ENCODE measurements at places on chromosomes 6 and 20. TPM values are rescaled to one million over a fixed set of nuclear protein-coding genes. Genes with fewer than 3 reads are reported as not detected.

The MUCL3 gene
- not detected for total RNA-seq

DNA sequence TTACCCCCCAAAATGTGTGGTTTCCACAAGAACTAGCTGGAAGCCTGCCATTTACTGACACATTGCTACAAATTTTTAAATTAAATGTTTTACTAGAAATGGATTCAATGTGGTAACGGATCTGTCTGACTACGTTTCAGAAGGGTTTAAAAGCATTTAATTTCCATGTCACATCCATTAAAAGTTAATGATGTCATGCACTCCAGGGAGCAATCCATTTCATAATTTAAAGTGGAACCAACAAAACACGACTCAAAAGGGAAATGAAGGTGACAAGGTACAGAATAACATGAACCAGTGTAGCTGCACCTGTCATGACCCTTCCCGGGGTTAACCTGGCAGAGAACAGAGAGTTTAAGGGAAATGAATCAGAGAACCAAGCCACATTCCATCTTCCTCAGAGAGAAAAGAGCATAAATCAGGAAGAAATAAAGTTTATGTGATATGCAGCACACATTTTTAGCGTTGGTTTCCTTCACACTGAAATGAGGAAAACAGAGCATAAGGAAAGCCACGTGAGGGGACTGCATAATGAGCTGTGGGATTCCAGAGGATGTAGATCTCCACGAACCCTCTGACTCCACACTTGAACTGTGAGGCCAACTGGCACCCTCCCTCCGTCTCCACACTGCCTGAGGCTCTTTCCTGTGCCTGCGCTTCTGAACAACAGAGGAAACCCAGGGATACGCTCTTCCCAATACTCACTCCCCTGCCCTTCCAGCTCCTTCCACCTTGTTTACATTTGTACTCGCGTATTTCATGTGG lies 170.3 kb upstream of the AHI1 start:
- H3K4me3 ChIP-seq, result no peak overlapping the region
- DNase-seq, result no peak
- peaks cover 20% of the 10 kb centered on the region for H3K27me3 ChIP-seq
- H3K27ac ChIP-seq, result no peak overlapping the region
- H3K36me3 ChIP-seq, result no peaks in the 10 kb centered on the region

The LAMA2 gene
- total RNA-seq, result 3.4 TPM

The GDAP1L1 gene
- not detected for total RNA-seq

The RPP21 gene
- 34.1 TPM for total RNA-seq

The TMEM200A gene
- total RNA-seq, result 2.3 TPM

- H3K27ac ChIP-seq, result no peak overlapping the region
- H3K36me3 ChIP-seq, result no peaks in the 10 kb centered on the region
- no peak overlapping the region for H3K4me3 ChIP-seq
- DNase-seq, result no peak
- no peaks in the 10 kb centered on the region for H3K27me3 ChIP-seq
Observed at GRCh38 chr6:38459291-38459690, 180.4 kb downstream of the BTBD9 start.

DNA sequence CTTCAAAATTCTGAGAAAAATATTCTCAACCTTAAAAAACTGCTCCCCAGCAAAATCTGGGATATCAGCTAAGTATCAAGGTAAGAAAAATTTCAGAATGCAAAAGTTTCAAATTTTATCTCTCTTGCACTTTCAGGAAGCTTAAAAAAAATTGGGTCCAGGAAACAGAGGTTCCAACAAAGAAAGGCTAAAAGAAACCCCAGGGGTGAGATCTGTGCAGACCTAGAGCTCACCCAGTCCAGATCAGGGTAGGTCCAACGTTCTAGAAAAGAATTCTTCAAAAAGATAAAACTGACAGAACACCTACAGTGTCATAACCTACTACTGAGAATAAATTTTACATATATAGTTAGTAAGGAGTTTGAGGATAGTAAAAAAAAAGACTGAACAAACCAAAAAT lies 23.5 kb downstream of the ILRUN start:
- peak overlapping the region; percentile 98 for H3K27ac ChIP-seq
- no peak for DNase-seq
- peaks cover 34% of the 10 kb centered on the region for H3K4me1 ChIP-seq

The ULBP1 gene
- total RNA-seq, result not detected

The LRRN4 gene
- not detected for total RNA-seq

- H3K27me3 ChIP-seq, result peaks cover 44% of the 10 kb centered on the region
- no peak overlapping the region for H3K27ac ChIP-seq
- DNase-seq, result no peak
- H3K36me3 ChIP-seq, result peaks cover 5% of the 10 kb centered on the region
- H3K4me3 ChIP-seq, result no peak overlapping the region
Observed at GRCh38 chr6:151647976-151648639, 154.3 kb downstream of the CCDC170 start.

The C20orf144 gene
- total RNA-seq, result 0.13 TPM

- no peaks in the 10 kb centered on the region for H3K36me3 ChIP-seq
- no peak overlapping the region for H3K4me3 ChIP-seq
- no peak for DNase-seq
- no peaks in the 10 kb centered on the region for H3K4me1 ChIP-seq
- no peaks in the 10 kb centered on the region for H3K27me3 ChIP-seq
Observed at GRCh38 chr6:101484781-101485180, 91.3 kb downstream of the GRIK2 start.

DNA sequence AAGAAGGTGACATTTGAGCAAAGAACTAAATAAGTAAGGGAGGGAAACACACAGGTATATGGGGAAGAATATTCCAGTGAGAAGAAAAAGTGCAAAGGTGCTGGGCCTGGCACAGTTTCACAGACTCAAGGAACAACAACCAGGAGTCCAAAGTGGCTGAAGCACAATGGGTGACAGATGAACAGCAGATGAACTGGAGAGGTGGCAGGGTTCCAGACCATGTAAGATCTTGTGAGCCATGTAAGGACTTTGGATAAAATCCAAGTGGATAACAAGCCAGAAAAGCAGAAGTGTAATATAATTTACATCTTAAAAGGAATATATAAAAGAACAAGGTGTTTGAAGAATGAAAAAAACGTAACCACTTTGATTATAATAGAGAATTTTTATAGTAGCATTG lies 87.9 kb downstream of the MMS22L start:
- no peak overlapping the region for H3K4me3 ChIP-seq
- H3K4me1 ChIP-seq, result no peaks in the 10 kb centered on the region
- no peak overlapping the region for H3K27ac ChIP-seq
- no peaks in the 10 kb centered on the region for H3K27me3 ChIP-seq
- no peak for DNase-seq

GRCh38 chr6:94361304-94362060 lies 942.1 kb upstream of the EPHA7 start:
- H3K27ac ChIP-seq, result no peak overlapping the region
- no peak overlapping the region for H3K4me3 ChIP-seq
- DNase-seq, result no peak
- H3K4me1 ChIP-seq, result no peaks in the 10 kb centered on the region
- H3K27me3 ChIP-seq, result no peaks in the 10 kb centered on the region

DNA sequence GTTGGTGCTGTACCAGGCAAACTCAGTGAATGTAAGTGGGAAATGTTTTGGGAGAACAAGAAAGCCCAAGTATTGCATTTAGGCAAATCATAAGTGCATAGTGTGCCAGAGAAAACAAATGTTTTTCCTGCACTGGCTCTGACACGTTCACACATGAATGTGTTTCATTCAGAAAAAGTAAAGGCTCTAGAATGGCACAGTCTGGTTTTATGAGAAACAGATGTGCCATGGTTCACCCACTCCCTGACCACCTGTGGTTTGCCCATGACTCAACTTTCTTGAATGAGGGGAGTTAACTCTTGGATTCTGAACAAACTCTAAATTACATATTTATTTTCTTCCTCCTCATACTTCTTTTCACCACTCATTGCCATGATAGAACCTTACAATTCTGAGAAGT lies 126.9 kb downstream of the KCNQ5 start:
- H3K27ac ChIP-seq, result no peak overlapping the region
- H3K4me1 ChIP-seq, result no peaks in the 10 kb centered on the region
- no peak for DNase-seq
- H3K27me3 ChIP-seq, result peaks cover 10% of the 10 kb centered on the region

DNA sequence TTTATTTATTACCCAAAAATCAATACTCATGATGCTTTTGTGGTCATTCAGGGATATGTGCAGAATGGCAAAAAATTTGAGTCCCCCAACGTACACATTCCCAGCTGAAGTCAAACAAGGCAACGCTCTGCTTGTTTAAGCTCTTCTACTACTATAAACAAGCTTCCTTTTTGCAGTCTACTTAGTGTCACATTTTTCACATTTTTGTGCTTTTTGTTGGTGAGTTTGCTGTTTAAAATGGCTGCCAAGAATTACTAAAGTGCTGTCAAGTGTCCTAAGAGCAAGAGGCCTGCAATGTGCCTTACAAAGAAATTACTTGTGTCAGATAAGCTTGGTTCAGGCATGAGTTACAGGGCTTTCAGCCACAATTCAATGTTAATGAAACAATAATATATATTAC lies 2.1 kb downstream of the WFDC8 start:
- no peak overlapping the region for H3K27ac ChIP-seq
- H3K4me1 ChIP-seq, result no peaks in the 10 kb centered on the region
- peaks cover 45% of the 10 kb centered on the region for H3K27me3 ChIP-seq
- no peak for DNase-seq

The NCOA6 gene
- total RNA-seq, result 26.3 TPM

GRCh38 chr6:112439432-112439831 lies 92.3 kb downstream of the RFPL4B start:
- H3K4me3 ChIP-seq, result no peak overlapping the region
- peaks cover 7% of the 10 kb centered on the region for H3K27me3 ChIP-seq
- no peak for DNase-seq
- no peaks in the 10 kb centered on the region for H3K4me1 ChIP-seq
- H3K36me3 ChIP-seq, result no peaks in the 10 kb centered on the region

All from T-helper 17 cell (primary cell).